ENCODE measurements at places on chromosomes 2 and 18.

DNA sequence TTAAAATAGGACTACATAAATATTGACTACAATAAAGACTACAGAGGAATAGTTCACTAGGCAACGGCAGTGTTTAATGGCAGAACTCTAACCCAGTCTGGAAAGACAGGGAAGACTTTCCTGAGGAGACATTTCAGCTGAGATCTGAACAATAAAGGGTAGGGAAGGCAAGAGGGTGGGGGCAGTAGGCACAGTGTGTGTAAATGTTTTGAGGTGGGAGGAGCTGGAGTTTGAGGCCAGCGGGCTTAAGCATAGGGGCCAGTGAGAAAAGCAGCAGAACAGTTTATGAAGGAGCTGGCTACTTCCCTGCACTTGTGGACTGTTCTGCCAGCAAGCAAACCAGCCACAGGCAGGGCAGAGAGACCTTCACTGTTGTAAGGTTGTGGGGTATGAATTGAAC lies 76.6 kb upstream of the UGP2 start:
- DNase-seq = no peak

GRCh38 chr2:71578767-71579342 lies 125.5 kb downstream of the DYSF start:
- DNase-seq = no peak

DNA sequence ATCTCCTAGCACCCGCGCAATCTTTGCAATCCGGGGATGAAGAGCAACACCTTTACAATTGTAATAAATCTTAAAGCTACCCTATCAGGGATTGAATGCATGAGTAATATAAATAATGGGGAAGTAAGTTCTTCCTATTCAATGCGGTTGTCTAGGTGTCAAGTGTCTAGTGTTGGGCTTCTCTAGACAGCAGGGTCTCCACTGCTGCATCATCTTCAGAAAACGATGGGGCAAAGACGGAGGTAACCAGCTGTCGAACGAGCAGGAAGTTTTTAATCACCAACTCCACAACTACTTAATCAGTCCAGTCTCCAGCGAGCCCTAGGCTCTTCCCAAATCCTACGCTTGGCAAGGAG lies 573 bp downstream of the STAM2 start:
- DNase-seq = no peak

DNA sequence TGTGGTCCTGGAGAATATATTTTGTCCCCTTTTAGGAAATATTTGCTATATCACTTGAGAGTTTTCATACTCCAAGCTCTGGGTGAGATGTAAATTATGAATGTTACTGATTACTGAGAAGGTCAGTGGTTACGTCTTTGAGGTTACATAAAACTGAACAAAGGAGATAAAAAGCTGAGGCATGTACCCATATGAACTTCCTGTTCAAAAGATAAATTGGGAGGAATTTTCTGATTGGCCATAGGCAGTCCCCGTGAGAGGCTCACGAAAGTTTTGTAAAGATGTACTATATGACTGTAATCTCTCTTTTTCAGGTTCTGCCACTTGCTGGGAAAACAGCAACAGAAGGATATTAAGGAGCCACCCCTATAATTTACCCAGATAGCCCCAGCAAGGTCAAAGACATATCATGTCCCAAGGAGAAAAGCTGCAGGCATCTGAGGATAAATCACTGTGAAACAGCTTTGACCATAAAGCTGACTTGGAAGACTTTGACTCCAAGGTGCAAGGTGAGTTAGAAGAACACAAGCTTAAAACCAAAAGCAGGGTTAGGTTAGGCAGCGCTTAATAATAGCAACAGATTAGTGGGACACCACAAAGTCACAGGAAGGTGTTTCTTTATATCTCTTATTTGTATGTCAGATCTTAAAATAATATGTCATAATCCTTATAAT lies 90.4 kb downstream of the OSBPL6 start:
- no peak for DNase-seq

DNA sequence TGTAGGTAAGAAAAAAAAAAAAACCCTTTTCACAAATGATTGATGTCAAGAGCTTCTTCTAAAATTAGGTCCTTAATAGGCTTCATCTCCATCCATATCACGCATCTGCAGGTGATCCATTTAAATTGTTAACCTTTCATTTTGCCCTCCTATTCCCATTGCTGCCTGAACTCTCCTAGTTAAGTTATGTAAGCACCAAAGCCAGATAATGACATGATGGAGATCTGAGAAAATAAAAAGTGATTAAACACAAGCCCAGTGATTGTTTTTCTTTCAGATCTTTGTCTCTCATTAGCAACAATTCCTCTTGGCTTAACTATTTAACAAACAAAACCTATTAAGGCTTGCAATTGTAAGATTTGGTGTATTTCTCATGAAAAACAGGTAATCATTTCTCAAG lies 20.0 kb downstream of the LANCL1 start:
- no peak for DNase-seq

DNA sequence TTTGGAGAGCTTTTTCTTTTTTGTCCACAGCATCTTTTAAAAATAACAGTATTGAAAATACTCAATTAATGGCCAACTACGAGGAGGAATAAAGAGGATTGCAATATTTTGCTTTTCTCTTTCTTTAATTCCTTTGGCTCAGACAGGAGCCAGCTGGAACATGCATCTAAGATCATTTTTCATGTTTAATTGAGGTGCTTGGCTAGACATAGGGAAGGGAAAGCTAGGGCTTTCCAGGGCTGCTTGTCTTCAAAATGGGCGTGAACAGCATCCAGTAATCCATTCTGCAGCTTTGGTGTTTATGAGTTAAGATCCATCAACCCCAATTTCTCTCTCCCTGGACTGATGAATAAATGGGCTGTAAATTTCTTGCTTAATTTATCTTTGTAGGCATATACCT lies 323.0 kb downstream of the PTPRM start:
- DNase-seq = no peak
